ENCODE measurements at places on chromosomes 16 and 17.

DNA sequence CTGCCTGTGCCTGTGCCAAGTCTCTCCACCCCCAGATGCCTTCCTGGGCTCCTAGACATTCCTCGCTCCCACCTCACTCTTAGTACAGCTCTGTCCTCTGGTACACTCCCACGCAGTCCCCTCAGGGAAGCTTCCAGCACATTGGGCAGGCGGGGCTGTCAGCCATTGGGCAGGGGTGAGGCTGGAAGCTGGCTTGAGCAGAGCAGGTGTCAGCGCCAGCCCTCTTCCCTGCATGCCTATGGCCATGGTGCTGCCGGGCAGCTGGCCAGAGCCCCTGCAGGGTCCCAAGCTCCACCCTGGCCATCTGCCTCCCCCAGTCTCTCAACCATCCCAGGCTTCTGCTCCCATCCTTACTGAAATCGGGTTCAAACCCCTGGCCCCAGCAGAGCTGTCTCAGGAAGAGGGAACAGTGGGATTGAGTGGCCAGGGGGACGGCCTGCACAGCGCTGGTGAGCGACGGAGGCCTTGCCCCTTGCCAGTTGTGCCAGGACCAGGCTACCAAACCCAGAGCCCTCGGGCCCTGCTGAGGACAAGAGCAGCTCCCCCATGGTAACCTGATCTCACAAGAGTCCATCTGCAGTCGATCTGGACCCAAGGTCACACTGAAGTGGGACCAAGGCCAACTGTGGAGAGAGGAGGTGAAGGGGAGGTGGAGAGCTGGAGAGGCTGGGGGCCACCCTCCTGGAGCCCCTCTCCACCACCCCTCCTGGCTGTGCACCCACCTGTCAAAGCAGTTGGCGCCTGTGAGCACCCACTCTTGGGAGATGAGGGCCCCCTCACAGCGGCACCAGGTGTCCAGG is 2.4 kb upstream of the B9D1 start:
- no peak for DNase-seq

- DNase-seq, result no peak
Measured at GRCh38 chr17:64992325-64992802, 64.2 kb downstream of the GNA13 start.

DNA sequence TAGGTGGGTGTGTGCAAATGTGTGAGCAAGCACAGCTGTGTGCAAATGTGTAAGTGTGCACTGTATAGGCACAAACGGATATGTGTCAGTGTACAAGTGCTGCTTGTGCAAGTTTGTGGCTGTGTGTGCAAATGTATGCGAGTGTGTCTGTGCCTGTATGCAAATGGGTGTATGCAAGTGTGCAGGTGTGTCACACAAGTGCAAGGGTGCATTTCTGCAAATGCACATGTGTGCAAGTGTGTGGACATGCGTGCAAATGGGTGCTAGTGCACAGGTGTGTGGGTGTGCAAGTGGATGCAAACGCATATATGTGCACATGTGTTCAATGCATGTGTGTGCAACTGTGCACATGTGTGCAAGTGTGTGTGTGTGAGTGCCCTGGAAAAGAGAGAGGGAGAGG is 76.5 kb upstream of the TNRC6C start:
- no peak for DNase-seq

GRCh38 chr17:72555052-72555451 is 434.2 kb downstream of the SOX9 start:
- no peak for DNase-seq

DNA sequence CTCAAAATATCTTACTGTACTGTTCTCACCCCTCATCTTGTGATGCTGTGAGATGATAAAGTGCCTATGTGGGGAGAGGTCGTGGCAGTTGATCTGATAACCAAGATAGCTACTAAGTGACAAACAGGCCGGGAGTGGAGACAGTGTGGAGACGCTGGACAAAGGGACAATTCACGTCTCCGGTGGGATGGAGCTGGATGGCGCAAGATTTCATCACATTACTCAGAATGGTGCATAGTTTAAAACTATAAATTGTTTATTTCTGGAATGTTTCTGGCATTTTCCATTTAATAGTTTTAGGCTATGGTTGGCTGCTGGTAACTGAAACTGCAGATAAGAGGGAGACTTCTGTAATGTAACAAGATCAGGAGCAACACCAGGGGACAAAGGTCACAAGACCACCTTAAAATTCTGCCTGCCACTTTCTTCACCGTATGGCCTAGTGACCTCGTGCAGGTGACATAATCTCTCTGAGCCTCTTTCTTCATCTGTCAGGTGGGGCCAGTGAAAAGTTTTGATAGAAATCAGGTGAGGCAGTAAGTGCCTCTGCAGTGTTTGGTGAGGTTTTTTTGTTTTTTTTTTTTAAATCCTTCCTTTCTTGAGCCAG is 54.4 kb upstream of the LGALS9 start:
- no peak for DNase-seq

All from dermis microvascular lymphatic vessel endothelial cell (primary cell).